CD4-positive, alpha-beta T cell treated with Interleukin-4 for 4 hours (primary cell): ENCODE measurements at places on chromosomes 1 and 21.

DNA sequence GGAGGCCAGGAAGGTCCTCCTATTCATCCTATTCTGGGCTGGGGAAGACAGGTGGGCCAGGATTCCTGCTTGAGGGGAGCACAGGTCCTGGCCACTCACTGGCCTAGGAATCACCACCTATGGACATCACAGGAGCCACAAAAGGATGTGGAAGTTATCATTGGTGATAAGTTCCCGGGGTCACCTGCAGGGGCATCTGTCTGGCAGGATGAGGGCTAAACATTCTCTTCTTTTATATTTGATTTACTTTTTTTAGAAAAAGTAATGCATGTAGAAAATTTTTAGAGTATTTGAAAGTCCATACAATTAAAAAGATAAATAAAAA, 33.2 kb upstream of the KIAA0040 start:
- DNase-seq, result no peak

DNA sequence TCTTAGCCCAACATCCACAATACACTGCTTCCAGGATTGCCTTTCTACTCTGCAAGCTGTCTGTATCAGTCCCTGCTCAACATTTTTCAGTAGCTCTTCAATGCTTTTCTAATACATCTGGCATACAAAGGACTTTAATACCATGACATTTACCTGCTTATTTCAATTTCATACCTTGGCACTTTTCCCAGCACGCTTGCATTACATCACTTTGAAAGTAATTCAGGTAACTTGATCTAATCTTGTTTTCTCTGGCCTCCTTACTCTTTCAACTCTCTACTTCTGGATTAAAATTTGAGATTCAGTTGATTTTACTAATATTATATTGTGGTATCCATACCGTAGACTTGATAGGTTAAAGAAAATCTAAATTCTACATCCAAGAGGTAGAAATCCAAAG, 103.0 kb downstream of the PTGS2 start:
- DNase-seq, result no peak

DNA sequence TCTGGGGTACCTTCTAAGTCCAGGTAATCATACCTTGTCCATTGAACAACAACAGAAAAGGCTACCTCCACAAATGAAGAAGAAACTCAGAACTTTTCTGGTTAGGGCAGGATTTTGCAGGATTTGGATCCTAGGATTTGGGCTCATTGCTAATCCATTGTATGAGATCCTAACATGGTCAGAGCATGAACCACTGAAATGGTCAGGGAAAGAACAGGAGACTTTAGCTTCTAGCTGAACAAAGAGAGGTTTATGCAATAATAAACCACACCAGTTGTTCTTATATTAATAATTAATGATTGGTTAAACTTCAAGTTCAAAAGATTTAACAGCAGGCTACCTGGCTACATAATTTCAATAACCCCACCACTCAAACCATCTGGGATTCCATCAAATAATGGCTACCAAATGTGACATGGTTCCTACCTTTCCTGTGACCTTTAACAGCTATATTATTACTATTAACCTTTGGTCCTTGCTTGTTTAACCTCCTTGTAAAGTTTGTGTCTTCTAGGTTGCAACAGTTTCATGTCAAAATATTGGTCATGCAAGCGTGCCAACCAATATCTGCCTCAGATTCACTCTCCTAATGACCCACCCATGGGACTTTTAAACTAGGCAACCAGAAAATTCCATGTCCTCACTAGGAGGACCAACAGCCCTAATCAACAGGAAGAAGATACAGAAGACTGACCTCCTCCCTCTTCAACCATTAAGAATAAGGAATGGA, 60.6 kb upstream of the USH2A start:
- DNase-seq, result no peak

GRCh38 chr1:109789551-109790180, 25.9 kb upstream of the EPS8L3 start:
- DNase-seq, result no peak

GRCh38 chr21:27359141-27359540, 392.3 kb upstream of the ADAMTS5 start:
- DNase-seq, result no peak

- no peak for DNase-seq
Observed at GRCh38 chr1:119097380-119097779, 43.1 kb downstream of the WARS2 start.

DNA sequence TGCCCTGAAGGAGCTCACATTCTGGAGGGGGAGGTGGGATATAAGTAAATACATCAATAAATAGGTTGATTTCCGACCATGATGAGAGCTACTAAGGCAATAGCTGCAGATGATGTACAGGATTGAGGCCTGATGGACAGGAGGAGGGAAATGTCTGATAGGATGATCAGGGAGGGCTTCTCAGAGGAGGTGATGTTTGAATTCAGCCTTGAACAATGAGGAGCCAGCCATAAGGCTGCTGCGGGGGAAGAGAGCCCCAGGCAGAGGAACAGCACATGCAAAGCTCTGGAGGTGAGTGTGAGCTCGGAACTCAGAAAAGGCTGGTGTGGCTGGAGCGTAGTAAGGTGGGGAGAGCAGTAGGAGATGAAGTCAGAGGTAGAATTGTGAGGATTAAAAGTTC, 411.7 kb downstream of the PTPRU start:
- no peak for DNase-seq

- no peak for DNase-seq
Observed at GRCh38 chr21:44975720-44976555, 36.1 kb downstream of the SLX9 start.
